ENCODE measurements at places on chromosomes 5 and 9. TPM values are rescaled to one million over a fixed set of nuclear protein-coding genes. Genes with fewer than 3 reads are reported as not detected.

- no peak overlapping the region for H3K27ac ChIP-seq
- H3K36me3 ChIP-seq, result no peaks in the 10 kb centered on the region
- H3K4me1 ChIP-seq, result peaks cover 4% of the 10 kb centered on the region
- DNase-seq, result peak; percentile 77
- peaks cover 4% of the 10 kb centered on the region for H3K27me3 ChIP-seq
Measured at GRCh38 chr5:132238169-132238744, 10.6 kb upstream of the P4HA2 start.

- H3K27me3 ChIP-seq, result no peaks in the 10 kb centered on the region
- peak overlapping the region; percentile 50 for H3K4me3 ChIP-seq
- DNase-seq, result no peak
- peaks cover 2% of the 10 kb centered on the region for H3K36me3 ChIP-seq
Measured at GRCh38 chr5:168228668-168229067, 62.8 kb upstream of the WWC1 start.

- DNase-seq, result no peak
- peaks cover 33% of the 10 kb centered on the region for H3K27me3 ChIP-seq
- no peaks in the 10 kb centered on the region for H3K36me3 ChIP-seq
- H3K4me3 ChIP-seq, result no peak overlapping the region
- H3K4me1 ChIP-seq, result no peaks in the 10 kb centered on the region
- H3K27ac ChIP-seq, result no peak overlapping the region
Measured at GRCh38 chr9:86549920-86550319, 195.7 kb upstream of the TUT7 start.

DNA sequence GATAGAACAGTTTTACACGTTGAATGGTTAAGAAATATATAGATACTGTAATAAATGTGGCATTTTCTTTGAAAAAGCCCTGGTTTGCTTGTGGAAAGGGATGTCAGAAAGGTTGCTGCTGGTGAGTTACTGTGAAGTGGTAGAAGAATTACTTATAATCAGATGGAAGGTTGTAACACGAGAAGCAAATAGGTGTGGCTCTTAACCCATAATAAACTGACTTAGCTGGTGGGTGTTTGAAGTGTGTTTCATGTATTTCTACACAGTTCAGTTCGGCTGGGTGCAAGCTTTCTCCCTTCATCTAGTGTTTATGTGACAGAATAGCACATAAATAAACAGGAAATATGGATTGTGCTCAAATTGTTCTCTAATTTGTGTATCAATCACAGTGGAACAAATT, 5.5 kb downstream of the CNOT6 start:
- peaks cover 25% of the 10 kb centered on the region for H3K36me3 ChIP-seq
- no peak overlapping the region for H3K27ac ChIP-seq
- peaks cover 22% of the 10 kb centered on the region for H3K4me1 ChIP-seq
- no peak for DNase-seq
- no peaks in the 10 kb centered on the region for H3K27me3 ChIP-seq

GRCh38 chr9:3464033-3464638, 61.7 kb downstream of the RFX3 start:
- no peak overlapping the region for H3K27ac ChIP-seq
- H3K4me1 ChIP-seq, result peaks cover 9% of the 10 kb centered on the region
- no peak for DNase-seq
- H3K27me3 ChIP-seq, result no peaks in the 10 kb centered on the region

DNA sequence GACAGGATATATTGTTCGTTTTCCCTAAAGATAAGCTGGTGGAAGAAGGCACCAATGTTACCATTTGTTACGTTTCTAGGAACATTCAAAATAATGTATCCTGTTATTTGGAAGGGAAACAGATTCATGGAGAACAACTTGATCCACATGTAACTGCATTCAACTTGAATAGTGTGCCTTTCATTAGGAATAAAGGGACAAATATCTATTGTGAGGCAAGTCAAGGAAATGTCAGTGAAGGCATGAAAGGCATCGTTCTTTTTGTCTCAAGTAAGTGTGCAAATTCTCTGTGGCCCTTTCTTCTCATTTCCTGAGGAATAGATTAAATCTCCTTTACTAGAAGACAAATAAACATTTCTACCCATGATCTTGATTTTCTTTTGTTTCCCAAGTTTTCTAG, 38.0 kb downstream of the OSMR start:
- no peak for DNase-seq
- H3K27me3 ChIP-seq, result peaks cover 12% of the 10 kb centered on the region

DNA sequence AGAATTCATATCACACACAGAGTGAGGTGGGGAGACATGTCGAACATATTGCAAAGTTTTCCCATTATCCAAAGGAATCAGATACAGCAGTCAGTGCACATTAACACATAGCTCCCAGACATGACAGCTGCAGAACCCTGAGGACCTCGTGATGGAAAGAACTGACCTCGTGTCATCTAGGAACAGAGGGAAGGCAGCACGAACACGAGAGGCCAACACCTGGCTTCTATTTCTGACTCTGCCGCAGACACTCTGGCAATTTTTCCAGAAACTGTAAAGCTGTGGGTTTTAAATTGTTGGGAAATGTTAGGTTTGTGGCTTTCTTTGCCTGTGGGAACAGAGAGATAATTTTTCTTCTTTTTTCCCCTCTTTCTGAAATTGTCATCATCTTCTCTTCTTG, 315.0 kb upstream of the PIK3R1 start:
- no peak for DNase-seq
- no peaks in the 10 kb centered on the region for H3K27me3 ChIP-seq
- H3K4me3 ChIP-seq, result no peak overlapping the region
- peaks cover 4% of the 10 kb centered on the region for H3K4me1 ChIP-seq
- no peak overlapping the region for H3K27ac ChIP-seq
- H3K36me3 ChIP-seq, result no peaks in the 10 kb centered on the region

ANKHD1 gene
- total RNA-seq, result 86.7 TPM

GRCh38 chr9:127135056-127135745, 12.8 kb upstream of the ANGPTL2 start:
- no peak overlapping the region for H3K27ac ChIP-seq
- no peak overlapping the region for H3K4me3 ChIP-seq
- H3K27me3 ChIP-seq, result no peaks in the 10 kb centered on the region
- no peaks in the 10 kb centered on the region for H3K36me3 ChIP-seq

KIAA1958 gene
- total RNA-seq, result 8.4 TPM

DNA sequence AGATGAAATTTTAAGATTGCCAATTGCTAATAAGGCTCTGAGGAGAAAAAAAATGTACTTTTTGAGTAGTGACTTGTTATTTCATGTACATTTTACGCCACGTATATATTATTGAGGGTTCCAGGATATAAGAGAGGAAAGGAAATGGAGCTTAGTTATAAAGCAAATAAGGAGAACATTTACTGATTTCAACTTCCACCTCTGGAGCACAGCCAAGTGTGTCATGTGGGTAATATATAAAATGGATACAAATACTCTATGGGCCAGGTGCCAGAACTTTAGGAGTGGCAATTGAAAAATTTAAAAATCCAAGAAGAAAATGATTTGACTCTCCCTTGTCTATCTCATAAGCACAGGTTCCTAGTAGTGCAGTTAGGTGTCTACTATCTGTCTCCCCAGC, 45.0 kb upstream of the VLDLR start:
- H3K4me3 ChIP-seq, result no peak overlapping the region
- no peaks in the 10 kb centered on the region for H3K4me1 ChIP-seq
- H3K27ac ChIP-seq, result no peak overlapping the region
- H3K27me3 ChIP-seq, result peaks cover 41% of the 10 kb centered on the region

PCA3 gene
- not detected for total RNA-seq

DNA sequence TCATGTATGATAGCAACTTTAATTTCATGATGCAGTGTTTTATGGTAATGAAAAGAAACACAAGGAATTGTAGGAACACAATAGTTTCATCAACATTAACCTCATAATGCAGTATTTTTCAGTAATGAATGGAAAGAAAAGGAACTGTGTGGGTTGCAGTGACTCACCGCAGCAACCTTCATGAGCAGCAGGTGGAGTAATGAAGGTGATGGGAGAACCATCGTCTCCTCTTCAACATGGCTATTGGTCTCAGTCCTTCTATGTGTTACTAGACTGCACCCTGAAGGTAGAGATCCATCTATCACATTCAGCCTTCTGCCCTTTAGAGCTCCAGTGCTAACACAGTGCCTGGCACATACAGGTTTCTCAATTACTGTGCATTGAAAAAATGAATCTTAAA, 58.0 kb downstream of the TMEM215 start:
- H3K27me3 ChIP-seq, result peaks cover 34% of the 10 kb centered on the region
- H3K4me1 ChIP-seq, result no peaks in the 10 kb centered on the region
- DNase-seq, result no peak
- H3K36me3 ChIP-seq, result no peaks in the 10 kb centered on the region
- H3K4me3 ChIP-seq, result no peak overlapping the region

DNA sequence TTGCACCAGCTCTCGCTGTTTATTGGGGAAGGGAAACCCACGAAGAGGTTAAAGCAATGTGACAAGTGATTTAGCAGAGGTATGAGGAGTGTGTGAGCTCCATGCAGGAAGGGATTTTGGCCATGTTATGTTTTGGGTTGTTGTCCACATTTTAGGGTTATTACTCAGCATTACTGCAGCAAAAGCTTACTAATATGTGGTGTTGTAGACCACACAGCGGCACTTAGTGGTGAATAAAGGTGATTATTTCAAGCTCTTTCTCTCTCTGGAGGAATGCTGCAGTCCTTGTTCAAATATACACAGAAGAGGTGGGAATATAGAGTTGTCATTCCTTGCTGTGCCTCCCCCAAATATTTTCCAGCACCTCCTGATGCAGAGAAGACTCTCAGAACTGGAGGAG, 29.7 kb upstream of the AKNA start:
- no peak for DNase-seq
- no peak overlapping the region for H3K27ac ChIP-seq
- H3K27me3 ChIP-seq, result no peaks in the 10 kb centered on the region
- H3K4me1 ChIP-seq, result no peaks in the 10 kb centered on the region
- no peaks in the 10 kb centered on the region for H3K36me3 ChIP-seq

NR6A1 gene
- total RNA-seq, result 1.2 TPM

TMEM8B gene
- 2.8 TPM for total RNA-seq

DNA sequence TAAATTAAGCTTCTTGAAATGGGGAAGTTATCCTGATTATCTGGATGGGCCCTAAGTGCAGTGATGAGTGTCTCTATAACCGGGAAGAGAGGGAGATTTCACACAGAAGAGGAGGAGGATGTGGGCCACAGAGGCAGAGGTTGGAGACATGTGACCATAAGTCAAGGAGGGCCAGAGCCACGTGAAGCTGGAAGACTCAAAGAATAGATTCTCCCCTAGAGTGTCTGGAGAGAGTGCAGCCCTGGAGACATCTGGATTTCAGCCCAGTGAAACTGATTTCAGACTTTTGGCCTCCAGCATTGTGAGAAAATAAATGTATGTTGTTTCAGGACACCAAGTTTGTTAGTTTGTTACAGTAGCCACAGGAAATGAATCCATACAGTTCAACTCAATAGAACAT, 442.9 kb downstream of the NTRK2 start:
- no peak overlapping the region for H3K4me3 ChIP-seq
- peaks cover 8% of the 10 kb centered on the region for H3K27me3 ChIP-seq
- H3K36me3 ChIP-seq, result no peaks in the 10 kb centered on the region
- no peaks in the 10 kb centered on the region for H3K4me1 ChIP-seq

CDH9 gene
- total RNA-seq, result not detected

- H3K4me1 ChIP-seq, result no peaks in the 10 kb centered on the region
- H3K27me3 ChIP-seq, result peaks cover 9% of the 10 kb centered on the region
- no peak overlapping the region for H3K27ac ChIP-seq
- no peak overlapping the region for H3K4me3 ChIP-seq
- no peak for DNase-seq
Measured at GRCh38 chr5:112083623-112084022, 326.6 kb upstream of the NREP start.

GRCh38 chr5:109744261-109744660, 54.5 kb downstream of the MAN2A1 start:
- H3K4me3 ChIP-seq, result no peak overlapping the region
- H3K27ac ChIP-seq, result no peak overlapping the region
- peaks cover 27% of the 10 kb centered on the region for H3K4me1 ChIP-seq
- no peaks in the 10 kb centered on the region for H3K27me3 ChIP-seq
- no peak for DNase-seq

DNA sequence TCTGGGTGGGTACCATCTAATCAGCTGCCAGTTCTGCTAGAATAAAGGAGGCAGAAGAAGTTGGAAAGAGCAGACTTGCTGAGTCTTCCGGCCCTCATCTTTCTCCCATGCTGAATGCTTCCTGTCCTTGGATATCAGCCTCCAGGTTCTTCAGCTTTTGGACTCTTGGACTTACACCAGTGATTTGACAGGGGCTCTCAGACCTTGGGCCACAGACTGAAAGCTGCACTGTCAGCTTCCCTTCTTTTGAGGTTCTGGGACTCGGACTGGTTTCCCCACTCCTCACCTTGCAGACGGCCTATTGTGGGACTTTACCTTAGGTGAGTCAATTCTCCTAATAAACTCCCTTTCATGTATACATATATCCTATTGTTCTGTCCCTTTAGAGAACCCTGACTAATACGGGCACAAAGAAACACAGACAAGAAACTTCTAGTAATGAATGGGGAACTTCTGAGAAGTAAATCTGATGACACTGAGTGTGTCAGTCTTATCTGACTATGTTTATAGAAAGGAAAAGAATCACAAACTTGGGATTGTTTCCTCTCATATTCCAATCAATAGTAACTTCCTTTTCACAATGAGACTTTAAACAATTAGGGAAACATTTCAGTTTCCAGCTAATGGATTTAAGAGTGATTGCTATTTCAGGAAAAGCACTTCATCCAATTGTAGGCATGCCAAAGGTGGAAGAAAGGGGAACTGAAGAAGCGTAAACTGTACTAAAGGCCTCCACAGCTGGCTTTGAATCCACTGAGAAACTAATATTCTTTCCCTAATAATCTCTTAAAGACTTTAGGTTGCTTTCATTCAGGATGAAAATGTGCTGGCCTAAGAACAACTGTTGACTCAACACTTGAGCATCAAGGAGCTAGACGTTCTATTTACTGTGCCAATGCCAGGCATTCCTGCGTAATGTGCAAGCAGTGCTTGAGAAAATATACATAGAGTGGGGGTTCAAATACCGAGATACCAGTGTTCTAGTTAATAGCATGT, 127.9 kb upstream of the PTGER4 start:
- DNase-seq, result no peak
- no peak overlapping the region for H3K27ac ChIP-seq
- H3K36me3 ChIP-seq, result no peaks in the 10 kb centered on the region
- peaks cover 8% of the 10 kb centered on the region for H3K4me1 ChIP-seq

SLC4A9 gene
- not detected for total RNA-seq

GRCh38 chr5:59171131-59171530, 588.3 kb downstream of the RAB3C start:
- no peaks in the 10 kb centered on the region for H3K27me3 ChIP-seq
- H3K27ac ChIP-seq, result no peak overlapping the region
- H3K4me3 ChIP-seq, result no peak overlapping the region
- no peak for DNase-seq
- H3K4me1 ChIP-seq, result peaks cover 7% of the 10 kb centered on the region
- no peaks in the 10 kb centered on the region for H3K36me3 ChIP-seq

- peaks cover 15% of the 10 kb centered on the region for H3K4me1 ChIP-seq
- H3K27ac ChIP-seq, result peak overlapping the region; percentile 34
- H3K36me3 ChIP-seq, result peaks cover 18% of the 10 kb centered on the region
- no peak overlapping the region for H3K4me3 ChIP-seq
- peak; percentile 61 for DNase-seq
- no peaks in the 10 kb centered on the region for H3K27me3 ChIP-seq
Measured at GRCh38 chr9:133403766-133404453, 13.9 kb downstream of the REXO4 start.

GRCh38 chr5:179387151-179388110, 42.2 kb upstream of the ADAMTS2 start:
- H3K4me1 ChIP-seq, result no peaks in the 10 kb centered on the region
- no peak overlapping the region for H3K27ac ChIP-seq
- no peak overlapping the region for H3K4me3 ChIP-seq
- peaks cover 5% of the 10 kb centered on the region for H3K36me3 ChIP-seq
- peaks cover 11% of the 10 kb centered on the region for H3K27me3 ChIP-seq

CBY3 gene
- total RNA-seq, result 1.1 TPM
